Activated CD4-positive, CD25-positive, alpha-beta regulatory T cell (primary cell): ENCODE measurements at places on chromosomes 7 and 10.

DNA sequence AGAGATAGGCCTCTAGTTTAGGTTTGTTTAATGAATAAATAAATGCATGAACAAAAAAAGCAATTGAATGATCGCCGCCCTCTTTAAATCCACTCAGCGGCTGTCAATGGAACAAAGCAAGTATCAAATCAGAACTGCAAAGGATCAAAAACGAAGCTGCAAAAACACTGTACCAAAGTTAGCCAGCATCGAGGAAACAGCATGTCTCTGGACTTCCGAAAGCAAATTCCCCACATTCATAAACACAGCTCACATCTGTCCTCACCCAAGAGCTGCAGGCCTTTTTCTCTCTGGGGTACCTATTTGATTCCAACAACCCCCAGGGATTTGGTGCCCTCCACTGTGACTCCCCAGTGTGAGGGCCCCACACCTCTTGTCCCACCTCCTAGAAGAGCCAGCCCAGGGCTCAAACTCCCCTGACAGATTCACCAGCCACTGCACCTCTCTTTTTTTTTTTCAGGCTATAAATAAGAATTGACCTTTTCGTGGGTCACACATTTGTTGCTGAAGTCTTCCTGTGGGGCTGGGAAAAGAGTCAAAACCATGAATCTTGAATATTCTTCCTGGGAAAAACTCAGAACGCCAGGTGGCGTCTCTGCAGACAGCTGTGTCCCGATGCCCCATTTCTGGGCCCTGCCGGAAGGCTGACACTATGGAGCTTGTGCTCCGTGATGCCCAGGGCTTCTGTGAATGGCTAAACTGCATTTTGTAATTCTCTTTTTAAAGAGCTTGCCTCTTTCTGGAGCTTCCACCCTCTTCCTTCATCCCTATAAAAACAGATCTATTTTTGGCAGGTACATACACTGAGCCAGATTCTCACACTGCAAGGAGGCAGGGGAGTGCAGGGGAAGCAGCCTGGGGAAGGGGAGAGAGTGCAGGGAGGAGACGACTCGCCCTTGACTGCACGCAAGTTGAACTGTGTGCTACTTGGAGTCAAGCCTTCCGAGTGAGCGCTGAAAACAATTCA lies 51.7 kb downstream of the HSPA12A start:
- DNase-seq, result no peak

DNA sequence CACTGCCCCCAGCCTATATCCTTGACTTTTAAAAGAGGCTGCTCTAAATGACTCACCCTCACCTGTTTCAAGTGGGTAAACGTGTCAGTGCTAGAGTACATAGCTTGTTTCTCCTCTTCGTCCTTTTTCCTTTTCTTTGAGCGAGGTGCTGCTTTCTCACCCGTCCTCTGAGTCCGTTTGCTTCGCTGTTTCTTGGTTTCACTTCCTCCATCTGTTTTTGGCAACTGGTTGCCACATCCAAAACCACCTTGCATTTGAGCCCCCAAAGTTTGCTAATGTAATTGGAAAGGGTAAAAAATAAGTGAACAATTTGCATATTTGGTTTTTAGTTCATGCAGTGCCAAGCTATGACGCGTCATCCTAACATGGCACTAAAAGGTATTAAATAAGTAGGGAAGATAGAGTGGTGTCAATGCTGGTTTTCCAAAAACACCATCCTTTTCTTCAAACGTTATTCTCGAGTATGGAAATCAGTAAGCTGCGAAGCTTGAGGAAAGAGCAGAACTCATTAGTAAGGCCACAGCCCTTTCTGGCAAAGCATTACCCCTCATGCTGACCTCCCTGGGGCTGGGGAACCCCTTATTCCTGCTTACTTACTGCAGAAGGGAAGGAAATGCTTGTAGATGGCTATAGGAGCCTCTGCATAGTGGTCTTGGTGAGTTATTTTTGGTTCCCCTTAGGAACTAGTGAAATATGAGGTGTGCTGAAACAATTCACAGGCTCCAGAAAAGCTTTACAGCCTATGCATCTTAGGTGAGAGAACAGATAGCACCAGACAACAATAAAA lies 133.5 kb downstream of the GALNT11 start:
- no peak for DNase-seq

- no peak for DNase-seq
These were observed 186.4 kb downstream of the LRRC4 start for GRCh38 chr7:127844707-127845331.

DNA sequence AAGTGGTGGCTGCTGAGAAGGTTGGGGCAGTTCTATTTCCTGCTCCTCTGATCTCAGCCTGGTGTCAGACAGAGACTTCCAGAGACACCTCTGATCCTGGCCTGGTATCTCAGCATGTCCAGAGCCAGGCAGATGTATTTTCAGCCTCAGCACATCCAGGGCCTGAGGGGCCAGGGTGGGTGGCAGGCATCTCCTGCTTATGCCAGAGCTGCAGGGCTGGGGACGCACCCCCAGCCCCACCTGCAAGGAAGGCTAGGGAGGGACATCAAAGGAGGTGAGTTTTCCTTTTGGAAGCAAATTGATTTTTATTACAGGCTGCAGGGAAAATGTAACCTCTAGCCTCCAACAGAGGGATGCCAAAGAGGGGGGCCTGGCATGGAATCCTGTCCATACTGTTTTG lies 36.7 kb downstream of the CFAP46 start:
- no peak for DNase-seq
